ENCODE measurements at places on chromosomes 7 and 10.

DNA sequence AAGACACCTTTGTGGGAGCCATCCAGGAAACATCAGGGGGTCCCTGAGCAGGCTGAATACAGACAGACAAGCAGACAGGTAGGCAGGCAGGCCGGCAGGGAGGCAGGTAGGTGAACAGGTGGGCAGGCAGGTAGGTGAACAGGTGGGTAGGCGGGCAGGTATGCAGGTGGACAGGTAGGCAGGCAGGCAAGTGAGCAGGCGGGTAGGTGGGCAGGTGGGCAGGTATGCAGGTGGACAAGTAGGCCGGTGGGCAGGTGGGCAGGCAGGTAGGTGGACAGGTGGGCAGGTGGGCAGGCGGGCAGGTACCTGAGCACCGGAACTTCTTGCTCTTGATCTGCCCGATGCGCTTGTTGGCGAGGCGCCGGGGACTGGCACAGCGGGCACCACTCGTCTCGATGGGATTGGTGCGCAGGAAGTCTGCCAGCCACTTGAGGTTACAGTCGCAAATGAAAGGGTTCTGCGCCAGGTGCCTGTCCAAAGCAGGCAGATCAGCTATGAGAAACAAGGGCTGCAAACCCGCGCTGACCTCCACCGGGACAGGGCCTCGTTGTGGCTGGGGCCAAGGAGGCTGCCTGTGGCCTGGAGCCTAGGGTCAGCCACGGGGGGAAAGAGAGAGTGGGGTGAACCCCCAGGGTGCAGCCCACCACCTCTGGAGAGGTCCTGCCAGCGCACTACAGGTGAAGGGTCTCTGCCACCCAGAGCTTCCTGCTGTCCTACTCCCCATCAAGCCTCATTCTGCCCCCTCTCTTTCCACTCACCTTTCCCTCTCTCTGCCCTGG is 136.9 kb downstream of the SLIT1 start:
- H3K27me3 ChIP-seq, result peaks cover 9% of the 10 kb centered on the region
- no peaks in the 10 kb centered on the region for H3K4me1 ChIP-seq
- H3K36me3 ChIP-seq, result no peaks in the 10 kb centered on the region
- H3K27ac ChIP-seq, result no peak overlapping the region

DNA sequence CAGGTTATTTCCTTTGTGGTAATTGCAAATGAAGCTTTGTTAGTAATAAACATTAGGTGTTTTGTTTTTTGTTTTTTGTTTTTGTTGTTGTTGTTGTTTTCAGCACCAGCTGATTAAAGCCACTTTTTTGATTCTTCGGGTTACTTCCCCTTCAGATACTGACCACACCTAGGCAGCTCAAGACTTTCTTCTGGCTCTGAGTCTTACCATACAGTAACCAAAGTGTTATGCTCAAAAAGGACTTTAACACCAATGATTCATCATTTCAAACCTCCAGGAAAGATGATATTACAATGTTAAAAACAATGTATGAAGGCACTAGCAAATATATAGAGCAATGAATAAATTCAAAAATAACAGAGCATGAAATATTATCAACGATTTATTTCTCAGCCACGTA is 265.2 kb upstream of the SP8 start:
- no peaks in the 10 kb centered on the region for H3K36me3 ChIP-seq
- no peaks in the 10 kb centered on the region for H3K27me3 ChIP-seq

DNA sequence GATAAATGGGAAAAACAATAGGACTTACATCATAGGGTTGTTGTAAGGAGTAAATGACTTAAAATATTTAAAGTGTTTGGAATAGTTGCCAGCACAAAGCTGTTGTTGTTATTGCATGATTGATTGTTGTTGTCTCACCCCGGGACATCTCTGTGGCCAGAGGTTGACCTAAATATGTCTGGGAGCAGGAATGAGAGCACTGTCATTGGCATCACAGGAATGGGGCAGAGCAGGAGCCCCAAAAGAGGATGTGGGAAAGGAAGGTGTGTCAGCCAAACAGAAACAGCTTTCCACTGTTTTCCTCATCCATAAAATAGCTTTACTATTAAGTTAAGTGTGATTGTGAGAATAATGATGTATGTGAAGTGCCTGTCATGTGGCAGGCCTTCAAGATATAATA is 121.6 kb downstream of the TMEM168 start:
- H3K4me3 ChIP-seq, result no peak overlapping the region
- no peak for DNase-seq
- no peaks in the 10 kb centered on the region for H3K27me3 ChIP-seq
- no peak overlapping the region for H3K27ac ChIP-seq

GRCh38 chr10:132942101-132943057 is at the start of gene CFAP46:
Gene CFAP46 (minus strand): TSS chr10:132942570. CDS start chr10:132942484, 86 bp downstream.
- H3K27ac ChIP-seq, result no peak within 1 kb of the TSS
- peak within 1 kb of the TSS; percentile 56 for H3K4me3 ChIP-seq
- no peaks in the 10 kb centered on the region for H3K4me1 ChIP-seq
- no peak for DNase-seq
- H3K27me3 ChIP-seq, result peaks cover 29% of the 10 kb centered on the region

- H3K27me3 ChIP-seq, result peaks cover 6% of the 10 kb centered on the region
- no peak overlapping the region for H3K27ac ChIP-seq
- no peaks in the 10 kb centered on the region for H3K4me1 ChIP-seq
- H3K4me3 ChIP-seq, result no peak overlapping the region
Observed at GRCh38 chr7:137836541-137836940, 10.2 kb downstream of the DGKI start.

Measured in activated T-helper 1 cell treated with anti-CD3 and anti-CD28 coated beads, Interleukin-12 subunit alpha, Interleukin-12 subunit beta, Interleukin-2, Interleukin-4 antibody, amounts not matched to agents 30 ng/mL and 10 ng/mL and 1 ng/mL, durations not matched to agents 14 hours and 24 hours and 36 hours (primary cell).